ENCODE measurements at places on chromosomes 4 and X.

DNA sequence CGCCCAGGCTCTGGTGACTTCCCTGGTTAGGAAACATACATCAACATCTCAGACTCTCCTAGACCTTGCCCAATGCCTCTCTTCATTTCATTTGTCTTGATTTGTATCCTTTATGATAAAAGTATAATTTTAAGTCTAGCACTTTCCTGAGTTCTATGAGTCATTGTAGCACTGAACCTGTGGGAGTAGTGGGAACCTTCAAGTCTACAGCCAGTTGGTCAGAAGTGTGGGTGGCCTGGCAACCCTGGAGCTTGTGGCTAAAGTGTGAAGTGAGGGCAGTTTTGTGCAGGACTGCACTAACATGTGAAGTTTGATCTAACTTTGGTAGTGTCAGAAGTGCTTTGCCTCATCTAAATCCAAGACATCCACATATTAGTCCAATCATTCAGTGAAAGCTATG lies 259.3 kb upstream of the IGFBP7 start:
- H3K36me3 ChIP-seq: no peaks in the 10 kb centered on the region
- no peaks in the 10 kb centered on the region for H3K4me1 ChIP-seq
- H3K27ac ChIP-seq: no peak overlapping the region
- DNase-seq: no peak

DNA sequence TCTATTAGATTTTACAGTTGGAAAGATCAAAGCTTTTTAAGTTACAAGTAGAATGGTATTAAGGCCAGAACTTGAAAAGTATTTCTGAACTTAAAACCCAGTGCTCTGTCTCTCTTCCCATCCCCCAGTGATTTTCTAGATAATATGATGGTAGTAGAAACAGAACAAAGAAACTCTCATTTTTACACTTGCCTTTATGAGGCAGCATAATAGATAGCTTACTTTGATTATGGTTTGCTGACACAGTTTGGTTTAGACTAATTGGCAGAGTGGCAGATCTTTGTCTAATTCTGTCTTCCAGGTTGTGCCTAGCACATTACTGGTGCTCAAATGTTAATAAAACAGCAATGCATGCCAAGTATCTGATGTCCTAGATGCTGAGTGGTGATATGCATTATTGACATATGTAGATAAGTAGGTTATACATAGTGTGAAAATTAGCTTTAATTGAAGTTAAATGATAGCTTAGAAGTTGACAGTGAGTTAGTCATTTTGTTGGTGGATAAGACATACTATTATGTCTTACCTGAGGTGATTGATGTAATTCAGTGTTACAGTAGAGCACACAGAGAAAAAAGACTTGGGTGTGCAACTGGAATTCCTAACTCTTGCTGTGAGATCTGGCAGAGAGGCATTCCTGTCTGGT lies 4.3 kb upstream of the RAPGEF2 start:
- H3K27ac ChIP-seq: no peak overlapping the region
- DNase-seq: no peak
- no peak overlapping the region for H3K4me3 ChIP-seq
- no peaks in the 10 kb centered on the region for H3K36me3 ChIP-seq
- H3K27me3 ChIP-seq: peaks cover 9% of the 10 kb centered on the region

- no peak overlapping the region for H3K4me3 ChIP-seq
- peak; percentile 43 for DNase-seq
- peaks cover 22% of the 10 kb centered on the region for H3K36me3 ChIP-seq
- H3K27ac ChIP-seq: peak overlapping the region; percentile 87
- peaks cover 54% of the 10 kb centered on the region for H3K4me1 ChIP-seq
Observed at GRCh38 chrX:9355739-9356138, 109.1 kb upstream of the TBL1X start.

DNA sequence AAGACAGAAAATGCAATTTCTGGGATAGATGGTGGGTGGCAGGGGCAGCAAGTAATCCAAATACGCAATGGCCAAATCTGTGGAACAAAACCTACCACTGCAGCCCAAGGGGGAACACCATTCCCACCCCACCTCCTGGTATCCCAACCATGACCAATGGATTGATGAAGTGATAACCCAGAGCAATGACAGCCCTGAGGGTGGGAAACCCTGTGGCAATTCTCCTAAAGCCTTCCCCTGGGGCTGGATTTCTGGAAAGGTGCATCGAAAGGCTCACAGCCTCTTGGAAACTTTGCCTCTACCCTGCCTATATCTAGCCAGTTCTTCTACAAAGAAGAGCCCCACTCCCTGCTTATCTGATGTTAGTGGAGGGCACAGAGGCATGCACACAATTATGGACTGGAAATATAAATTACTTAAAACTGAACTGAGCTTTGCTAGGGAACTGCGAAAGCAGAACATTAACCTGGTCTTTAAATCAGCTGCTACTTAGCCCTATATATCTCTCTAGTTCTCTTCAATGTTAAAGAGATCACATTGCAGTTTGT lies 59.9 kb upstream of the TXK start:
- no peaks in the 10 kb centered on the region for H3K36me3 ChIP-seq
- no peak for DNase-seq
- H3K4me1 ChIP-seq: peaks cover 3% of the 10 kb centered on the region
- no peak overlapping the region for H3K27ac ChIP-seq
- no peaks in the 10 kb centered on the region for H3K27me3 ChIP-seq

DNA sequence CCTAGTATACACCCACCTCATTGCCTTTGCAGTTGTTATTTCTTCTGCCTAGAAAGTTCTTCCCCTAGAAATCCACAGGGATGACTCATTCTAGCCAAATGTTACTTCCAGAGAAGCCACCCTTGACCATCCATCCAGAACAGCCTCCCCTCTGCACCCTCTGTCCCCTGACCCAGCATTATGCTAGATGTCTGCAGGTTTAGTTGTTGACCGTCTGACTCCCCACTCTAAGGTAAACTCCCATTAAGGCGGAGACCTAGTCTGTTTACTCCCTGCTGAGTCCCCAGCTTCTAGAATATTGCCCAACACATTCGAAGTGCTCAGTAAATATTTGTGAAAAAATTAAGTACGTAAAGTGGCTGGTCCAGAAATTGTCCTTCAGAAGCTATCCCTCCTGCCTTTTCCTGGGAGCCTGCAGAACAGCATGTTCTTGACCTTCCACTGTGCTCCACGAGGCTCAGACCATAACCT lies 11.0 kb downstream of the SRD5A3 start:
- peaks cover 22% of the 10 kb centered on the region for H3K36me3 ChIP-seq
- no peak overlapping the region for H3K4me3 ChIP-seq
- H3K27me3 ChIP-seq: no peaks in the 10 kb centered on the region
- peaks cover 15% of the 10 kb centered on the region for H3K4me1 ChIP-seq
- peak overlapping the region; percentile 7 for H3K27ac ChIP-seq

DNA sequence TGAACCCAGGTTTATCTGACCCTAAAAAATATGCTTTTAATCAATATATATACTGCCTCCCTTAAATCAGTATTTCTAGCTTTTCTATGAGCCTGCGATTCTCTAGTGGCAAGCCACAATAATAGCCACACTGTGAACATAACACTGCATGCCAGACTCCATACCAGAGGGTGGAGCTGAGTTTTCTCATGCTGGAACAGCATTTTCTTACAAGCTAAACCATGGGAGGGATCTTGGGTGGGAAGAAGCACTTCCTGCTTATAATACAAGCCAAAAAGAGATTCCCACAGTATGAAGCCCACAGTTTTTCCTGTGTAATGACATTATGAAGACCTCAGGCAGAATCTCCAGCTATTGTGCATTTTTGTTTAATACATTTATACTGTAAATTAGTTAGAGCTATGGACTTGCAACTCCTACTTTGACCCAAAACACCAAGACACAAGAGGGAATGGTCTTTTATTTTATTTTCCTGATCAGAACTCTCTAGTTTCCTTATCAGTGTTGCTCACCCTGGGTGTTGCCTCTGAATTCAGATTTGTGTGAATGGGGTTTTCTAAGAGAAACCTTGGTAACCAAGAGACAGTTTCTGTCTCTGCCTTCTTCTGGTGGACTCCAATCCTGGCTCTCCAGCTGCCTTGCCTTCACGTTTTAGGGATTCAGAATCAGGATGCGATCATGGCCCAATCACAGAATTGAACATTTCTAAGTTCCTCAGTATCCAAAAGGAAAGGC lies 74.5 kb upstream of the EOLA2 start:
- no peak for DNase-seq
- no peaks in the 10 kb centered on the region for H3K4me1 ChIP-seq
- H3K4me3 ChIP-seq: no peak overlapping the region
- H3K27ac ChIP-seq: no peak overlapping the region
- H3K36me3 ChIP-seq: no peaks in the 10 kb centered on the region

- H3K4me3 ChIP-seq: no peak overlapping the region
- peaks cover 19% of the 10 kb centered on the region for H3K4me1 ChIP-seq
- no peak overlapping the region for H3K27ac ChIP-seq
Observed at GRCh38 chr4:147769386-147769785, 37.5 kb downstream of the ARHGAP10 start.

Data from activated CD4-positive, alpha-beta memory T cell treated with anti-CD3 and anti-CD28 coated beads, Interleukin-2, amount 10 ng/mL, durations not matched to agents 7 days and 5 days (primary cell).